T47D (cell line): ENCODE measurements at places on chromosomes 7 and 10.
A peak's percentile ranks its signal among the peaks of the same experiment; 100 is the strongest.

GRCh38 chr10:112811741-112812551, 138.1 kb upstream of the TCF7L2 start:
- peak; percentile 93 for DNase-seq

DNA sequence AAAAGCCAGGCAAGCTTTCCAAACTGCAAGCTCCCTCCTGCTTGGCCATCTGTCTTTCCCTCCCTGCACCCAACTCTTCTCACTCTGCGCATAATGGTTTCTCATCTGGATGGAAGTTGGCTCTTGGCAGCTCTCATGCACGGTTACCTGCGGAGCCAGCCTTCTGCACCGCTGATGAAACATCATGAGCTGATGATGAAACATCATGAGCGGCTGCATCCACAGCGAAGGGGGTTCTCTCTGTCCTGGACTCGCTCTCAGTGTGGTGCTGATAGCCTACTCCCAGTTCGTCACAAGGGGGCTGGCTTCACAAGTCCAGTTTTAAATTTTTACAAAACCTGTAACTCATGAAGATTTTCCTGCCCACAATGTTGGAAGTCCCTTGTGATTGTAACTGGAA, 457.5 kb downstream of the ACTR3B start:
- no peak for DNase-seq

- no peak for DNase-seq
Measured at GRCh38 chr7:33996899-33997298, 91.6 kb downstream of the BMPER start.

GRCh38 chr10:48798481-48799254, 114.0 kb downstream of the WDFY4 start:
- DNase-seq, result no peak

DNA sequence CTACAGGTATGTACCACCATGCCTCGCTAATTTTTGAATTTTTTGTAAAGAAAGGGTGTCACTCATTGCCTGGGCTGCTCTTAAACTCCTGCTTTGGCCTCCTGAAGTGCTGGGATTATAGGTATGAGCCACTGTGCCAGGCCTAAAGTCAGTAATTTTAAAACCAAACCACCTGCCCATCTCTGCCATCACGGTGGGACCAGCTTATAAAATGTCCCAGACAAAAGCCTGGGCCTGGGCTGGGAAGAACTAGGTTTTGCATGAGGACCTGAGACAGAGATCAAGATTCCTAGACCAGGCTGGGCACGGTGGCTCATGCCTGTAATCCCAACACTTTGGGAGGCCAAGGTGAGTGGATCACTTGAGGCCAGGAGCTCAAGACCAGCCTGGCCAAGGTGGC, 395.6 kb downstream of the CALN1 start:
- DNase-seq, result no peak

DNA sequence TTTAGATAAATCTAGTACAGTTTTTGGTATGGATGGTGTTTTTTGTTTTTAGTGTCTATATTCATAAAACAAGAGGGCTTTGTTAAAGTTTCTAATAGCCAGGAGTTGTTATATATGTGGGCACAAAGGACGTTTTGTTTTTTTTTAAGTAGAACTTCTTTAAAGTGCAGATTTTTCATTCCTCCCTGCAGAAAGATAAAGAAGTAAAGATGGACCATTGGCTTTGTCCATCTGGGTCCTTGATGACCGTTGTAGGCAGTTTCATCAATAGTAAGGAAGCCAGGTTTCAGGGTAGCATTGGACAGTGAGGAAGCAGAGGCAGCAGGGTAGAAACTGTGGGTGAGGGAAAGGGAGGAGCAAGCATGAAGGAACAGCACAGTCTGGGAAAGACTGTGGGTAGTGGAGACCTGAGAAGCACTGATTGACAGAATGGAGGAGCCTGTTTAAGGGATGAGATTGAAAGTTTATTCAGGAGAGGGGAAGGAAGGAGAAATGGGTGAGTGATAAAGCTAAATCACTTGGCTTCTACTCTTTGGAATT, 5.3 kb downstream of the CALU start:
- DNase-seq, result no peak

GRCh38 chr10:90112681-90113080, 411.3 kb downstream of the KIF20B start:
- DNase-seq, result no peak

- no peak for DNase-seq
Measured at GRCh38 chr10:63697956-63698786, 177.0 kb downstream of the REEP3 start.

GRCh38 chr10:74156919-74157289, 5.9 kb downstream of the ADK start:
- DNase-seq, result no peak

DNA sequence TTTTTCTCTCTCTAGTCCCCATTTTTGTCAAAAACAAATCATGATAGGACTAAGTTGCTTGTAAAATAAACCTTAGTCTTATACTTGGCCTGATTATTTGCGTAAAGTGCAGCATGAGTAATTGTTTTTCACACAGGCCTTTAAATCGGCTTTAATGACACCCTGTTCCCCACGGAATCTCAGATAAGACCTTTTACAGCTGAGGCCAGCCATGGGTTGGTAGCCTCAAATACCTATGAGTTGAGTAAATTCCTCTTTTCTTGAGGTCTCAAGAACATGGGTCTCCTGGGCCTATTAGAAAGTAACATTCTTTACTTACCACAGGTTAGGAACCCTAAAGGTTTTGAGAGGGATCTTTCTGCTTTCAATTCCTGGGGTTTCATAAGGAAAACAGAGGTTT, 761.0 kb upstream of the PHF14 start:
- DNase-seq, result no peak

DNA sequence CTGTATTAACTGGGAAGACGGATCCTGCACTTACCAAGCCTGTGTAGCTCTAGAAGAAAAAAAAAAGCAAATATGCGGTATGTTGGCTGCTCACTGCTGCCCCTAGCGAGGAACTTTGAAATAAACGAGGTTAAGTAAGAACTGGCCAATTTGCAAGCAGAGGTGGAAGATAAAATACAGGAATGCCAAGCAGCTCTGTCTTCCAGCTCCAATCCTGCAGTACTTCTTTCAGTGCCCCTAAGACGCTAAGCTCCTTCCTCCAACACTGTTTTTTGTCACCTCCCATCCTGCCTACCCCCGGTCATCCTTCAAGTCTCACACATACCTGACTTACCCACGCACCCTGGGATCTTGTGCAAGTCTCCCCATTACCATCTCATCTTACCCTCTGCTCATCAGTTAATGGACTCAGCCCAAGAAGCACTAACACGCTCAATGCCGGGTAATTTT, 809 bp downstream of the C10orf143 start:
- DNase-seq, result peak; percentile 47
